ENCODE measurements at places on chromosomes 2 and 18.

GRCh38 chr2:169476459-169476858, 2.8 kb upstream of the BBS5 start:
- DNase-seq = no peak

DNA sequence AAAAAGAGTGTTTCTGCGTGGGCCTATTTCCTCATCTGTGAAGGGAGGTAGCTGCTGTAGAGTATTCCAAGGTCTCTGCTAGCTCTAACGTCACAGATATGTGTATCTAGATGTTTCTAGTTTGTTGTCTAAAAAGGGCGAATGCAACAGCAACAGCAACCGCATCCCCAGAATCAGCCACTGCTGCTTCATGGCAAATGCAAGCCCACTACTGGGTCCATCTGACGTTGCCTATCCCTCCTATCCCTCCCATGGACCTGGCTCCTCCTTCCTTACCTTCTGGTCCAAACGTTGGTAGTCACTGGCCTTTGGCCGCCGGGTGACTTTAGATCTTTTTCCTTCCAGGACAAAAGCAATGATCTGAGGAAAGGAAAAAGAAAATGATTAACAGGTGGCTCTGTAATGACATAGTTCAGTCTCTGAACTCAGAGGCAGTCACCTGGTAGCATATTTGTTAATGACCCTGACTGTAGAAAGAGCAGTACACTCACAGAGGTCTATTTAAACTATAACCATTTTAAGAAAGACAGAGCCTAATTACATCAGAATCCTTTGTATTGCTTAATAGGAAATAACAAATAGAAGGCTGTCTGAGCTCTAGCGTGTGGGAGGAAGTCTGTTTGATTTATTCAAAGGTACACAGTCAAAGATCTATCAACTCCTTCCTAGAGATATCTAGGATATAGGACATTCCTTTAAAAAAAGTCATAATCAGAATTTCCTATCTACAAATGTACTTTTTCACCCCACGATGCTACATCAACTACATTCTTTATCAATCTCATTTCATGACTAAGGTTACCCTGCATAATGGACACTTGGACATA, 2.9 kb downstream of the TGOLN2 start:
- DNase-seq = no peak

DNA sequence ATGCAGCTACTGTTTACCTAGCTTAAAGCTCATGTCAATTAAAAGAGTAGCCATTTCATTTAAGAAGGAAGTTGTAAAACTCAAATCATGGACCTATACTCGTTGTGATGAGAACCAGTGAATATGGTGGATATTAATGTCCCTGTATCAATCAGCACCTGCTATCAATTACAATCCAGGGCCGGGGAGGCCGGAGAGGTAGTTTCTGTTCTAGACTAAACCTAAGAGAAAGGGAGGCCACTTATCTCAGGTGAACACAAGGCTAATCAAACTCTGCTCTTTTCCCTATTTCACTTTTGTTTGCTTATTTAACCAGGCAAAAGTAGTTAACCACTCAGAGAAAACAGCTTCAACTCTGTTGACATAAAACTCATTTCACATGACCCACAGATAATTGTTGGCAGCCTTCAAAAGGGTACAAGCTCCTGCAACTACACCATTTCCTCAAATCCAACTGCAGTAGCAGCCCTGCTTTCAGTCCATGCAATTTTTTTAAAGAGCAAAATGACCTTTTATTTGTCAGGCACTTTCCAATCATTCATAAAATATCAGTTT, 27.8 kb upstream of the SLC9A2 start:
- no peak for DNase-seq

DNA sequence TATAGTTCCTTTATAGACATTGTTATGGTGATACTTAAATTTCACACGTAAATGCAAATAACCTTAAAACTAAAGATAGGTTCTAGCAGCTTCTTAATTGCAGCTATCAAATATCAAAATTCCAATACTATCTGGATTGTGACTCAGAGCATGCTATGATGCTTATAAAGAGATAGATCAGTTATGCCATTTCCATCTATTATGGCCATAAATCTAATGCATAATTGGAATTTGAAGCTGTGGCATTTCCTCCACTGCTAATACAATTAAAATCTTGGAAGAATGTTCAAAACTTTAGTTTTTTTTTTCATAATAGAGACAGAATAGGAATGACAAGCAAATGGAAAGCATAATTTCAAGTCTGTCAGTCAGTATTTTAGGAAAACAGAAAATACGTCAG, 220.8 kb upstream of the GALNT5 start:
- DNase-seq = no peak

DNA sequence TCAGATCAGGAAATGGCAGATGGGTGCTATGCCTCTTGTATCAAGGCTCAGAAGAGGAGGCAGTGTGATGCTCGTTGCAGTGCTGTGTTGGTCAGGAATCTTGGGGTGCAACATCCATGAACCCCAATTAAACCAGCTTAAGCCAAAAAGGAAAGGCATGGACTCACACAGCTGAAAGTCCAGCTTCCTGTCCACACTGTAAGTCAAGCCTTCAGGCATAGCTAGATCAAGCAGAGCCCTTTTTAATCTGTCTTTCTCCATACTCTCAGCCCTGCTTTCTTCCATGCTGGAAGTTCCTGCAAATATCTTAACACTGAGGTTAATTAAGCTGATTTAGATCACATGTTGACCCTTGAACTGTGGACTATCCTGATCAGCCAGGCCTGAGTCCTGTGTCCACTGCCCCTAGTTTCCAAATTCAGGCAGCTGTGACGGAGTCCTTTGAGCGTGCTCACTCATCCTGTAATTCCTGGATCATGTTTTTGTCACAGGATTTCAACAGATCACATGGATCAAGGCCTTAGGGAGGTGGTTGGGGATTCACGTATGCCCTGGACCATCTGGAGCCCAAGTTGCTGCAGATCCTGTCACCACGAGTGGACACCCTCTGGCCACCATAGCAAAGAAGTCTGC, 4.5 kb upstream of the C2orf74 start:
- DNase-seq = no peak

DNA sequence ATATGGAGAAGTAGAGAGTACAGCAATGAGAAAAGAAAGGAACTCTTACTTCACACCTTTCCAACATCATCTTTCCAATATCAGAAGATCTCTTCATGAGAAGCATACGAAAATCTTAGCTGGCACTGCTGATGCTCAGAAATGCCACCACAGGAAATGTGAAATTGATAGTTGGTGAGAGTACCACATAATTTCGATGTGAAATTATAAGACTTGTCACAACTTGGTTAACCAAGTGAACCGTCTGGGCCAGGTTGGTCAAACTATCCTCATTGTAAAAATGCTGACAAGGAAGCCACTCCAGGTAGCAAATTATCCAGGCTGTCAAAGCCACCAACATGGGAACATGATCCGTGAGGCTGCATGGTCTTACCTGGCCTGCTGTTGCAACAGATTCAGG, 66.5 kb downstream of the EPG5 start:
- no peak for DNase-seq

- no peak for DNase-seq
Measured at GRCh38 chr2:107687073-107687472, 139.6 kb upstream of the RGPD4 start.

Measured in substantia nigra (tissue), 51 donors.